ENCODE measurements at places on chromosomes 12 and 14.

- DNase-seq = no peak
Observed at GRCh38 chr12:130498589-130499385, 161.1 kb downstream of the PIWIL1 start.

DNA sequence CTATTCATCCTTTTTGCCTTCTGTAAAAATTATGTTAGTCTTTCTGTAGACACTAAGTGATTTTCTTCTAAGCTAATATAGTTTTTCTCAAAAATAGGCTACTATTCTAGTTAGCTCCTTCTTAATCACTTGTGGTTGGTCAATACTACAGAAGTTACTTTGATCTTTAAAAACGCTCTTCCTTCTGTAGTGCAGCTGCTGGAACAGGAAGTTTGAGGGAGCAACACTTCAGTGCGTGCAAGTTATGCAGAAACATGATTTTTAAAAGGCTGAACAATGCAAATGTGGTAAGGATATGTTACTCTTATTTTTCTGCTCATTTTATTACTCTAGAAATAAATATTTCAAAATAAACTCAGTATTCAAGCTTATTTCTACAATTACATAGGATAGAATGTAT is 11.1 kb upstream of the RERGL start:
- no peak for DNase-seq

GRCh38 chr14:90831821-90832220 is 15.6 kb upstream of the TTC7B start:
- DNase-seq = no peak

GRCh38 chr14:103255555-103255954 is 78.5 kb upstream of the EIF5 start:
- DNase-seq = no peak

GRCh38 chr12:113702836-113703235 is 231.2 kb upstream of the LHX5 start:
- no peak for DNase-seq
